ENCODE measurements at places on chromosomes 4 and X.

DNA sequence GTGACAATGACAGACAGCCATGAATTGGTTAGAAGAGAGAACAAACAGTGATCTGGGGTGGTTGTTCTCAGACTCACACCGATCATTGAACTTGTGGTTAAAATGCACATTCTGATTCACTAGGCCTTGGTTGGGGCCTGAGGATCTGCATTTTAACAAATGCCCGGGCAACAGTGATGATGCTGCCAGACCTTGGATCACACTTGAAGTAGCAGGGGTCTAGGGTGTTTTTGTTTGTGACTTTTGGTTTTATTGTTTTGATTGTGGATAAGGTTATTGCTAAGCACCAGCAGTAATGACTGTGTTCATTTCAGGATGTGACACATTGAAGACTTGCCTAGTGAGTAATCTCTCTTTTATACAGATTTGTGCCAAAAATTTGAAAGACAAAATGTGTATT is 36.5 kb downstream of the TXLNG start:
- DNase-seq = peak; percentile 83

- DNase-seq = no peak
These were observed 168.5 kb upstream of the SH3RF1 start for GRCh38 chr4:169439244-169439643.

DNA sequence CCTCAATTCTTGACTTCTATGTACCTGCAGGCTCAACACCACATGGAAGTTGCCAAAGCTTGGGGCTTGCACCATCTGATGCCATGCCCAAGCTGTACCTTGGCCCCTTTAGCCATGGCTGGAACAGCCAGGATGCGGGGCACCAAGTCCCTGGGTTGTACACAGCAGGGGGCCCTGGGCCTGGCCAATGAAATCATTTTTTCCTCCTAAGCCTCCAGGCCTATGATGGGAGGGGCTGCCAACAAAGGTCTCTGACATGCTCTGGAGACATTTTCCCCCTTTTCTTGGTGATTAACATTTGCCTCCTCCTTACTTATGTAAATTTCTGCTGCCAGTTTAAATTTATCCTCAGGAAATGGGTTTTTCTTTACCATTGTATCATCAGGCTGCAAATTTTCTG is 1428.1 kb downstream of the C4orf33 start:
- no peak for DNase-seq

GRCh38 chr4:68494688-68495087 is 47.4 kb downstream of the TMPRSS11E start:
- no peak for DNase-seq

- DNase-seq = no peak
These were observed 1.8 kb downstream of the PNMA5 start for GRCh38 chrX:152992115-152992514.

- DNase-seq = no peak
These were observed 434.9 kb upstream of the GALNTL6 start for GRCh38 chr4:171378323-171378722.

DNA sequence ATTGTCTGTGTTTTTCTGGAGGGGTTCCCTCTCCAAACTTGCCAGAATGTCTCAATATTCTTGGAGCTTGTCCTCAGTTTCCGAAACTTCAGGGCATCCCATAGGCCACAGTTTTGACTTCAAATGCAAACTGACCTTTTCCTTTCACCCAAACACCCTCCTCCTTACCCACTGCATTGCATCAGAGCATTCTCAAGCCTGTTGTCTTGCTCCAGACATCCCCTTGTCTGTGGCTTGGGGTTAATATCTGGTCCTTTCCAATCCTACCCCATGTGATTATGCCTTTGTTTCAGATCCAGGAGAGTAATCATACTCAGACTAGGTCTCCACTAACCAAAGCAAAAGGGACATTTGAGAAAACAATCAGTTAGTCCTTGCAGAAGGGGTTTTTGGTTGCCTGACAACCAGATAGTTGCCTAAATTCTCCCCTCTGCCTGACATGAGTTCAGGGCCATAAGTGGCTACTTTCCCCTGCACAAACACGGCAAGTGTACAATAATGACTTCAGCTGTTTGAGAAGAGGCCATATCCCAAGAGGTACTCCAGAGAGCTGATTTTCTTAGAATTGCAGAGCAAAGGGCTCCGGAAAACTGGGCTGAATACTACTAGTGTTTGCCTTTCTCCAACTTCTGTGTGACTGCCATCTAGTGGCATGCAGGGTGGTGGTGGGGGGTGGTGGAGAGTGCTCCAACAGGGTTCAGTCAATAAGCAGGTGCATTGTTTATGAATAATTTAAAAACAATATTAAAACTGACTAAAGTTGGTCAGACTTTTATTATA is 130.2 kb downstream of the CHRDL1 start:
- peak; percentile 9 for DNase-seq

DNA sequence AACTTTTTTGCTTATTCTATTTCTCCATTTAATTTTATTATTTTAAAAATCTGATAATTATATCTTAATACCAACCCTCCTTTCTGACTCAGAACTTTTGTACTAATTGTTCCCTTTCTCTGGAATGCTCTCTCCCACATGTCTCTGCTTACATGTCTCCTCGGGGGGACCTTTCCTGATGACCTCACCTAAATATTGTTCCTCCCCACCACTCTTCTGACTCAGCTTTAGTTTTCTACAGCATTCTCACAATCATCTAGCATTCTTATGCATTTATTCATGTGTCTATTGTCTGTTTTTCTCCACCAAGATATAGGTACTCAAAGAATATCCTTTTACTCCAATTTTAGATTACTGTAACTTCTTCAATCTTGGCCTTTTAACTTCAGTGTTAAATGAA is 128.7 kb downstream of the MSL3 start:
- DNase-seq = peak; percentile 70

DNA sequence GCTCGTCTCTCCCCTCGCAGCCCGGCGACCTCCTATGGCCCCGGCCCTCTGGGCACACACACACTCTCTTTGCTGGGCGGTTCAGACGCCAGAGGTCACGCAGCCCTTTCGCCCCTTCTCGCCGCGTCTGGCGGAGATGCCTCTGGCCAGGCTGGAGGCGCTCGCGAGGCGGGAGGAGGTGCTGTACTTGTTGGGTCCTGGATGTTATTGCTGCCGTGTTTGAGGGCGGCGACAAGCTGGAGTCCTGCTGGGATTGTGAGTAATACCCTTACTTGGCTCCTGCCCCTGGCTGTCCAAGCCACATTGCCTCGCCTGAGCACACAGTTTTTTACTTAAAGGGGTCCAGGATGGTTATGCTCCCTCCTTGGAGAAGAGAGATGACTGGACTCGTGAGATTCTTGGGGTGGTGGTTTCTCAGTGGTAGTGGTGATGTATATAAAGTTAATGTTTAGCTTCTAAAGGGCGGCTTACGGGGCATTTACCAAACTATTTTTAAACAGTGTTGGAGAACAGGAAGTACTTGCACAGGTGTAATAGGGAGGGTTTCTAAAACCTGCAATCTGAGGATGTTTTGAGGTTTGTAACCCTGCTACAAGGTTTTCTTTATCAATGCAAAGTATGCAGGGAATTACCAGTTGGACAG is 572 bp downstream of the USP53 start:
- peak; percentile 90 for DNase-seq

GRCh38 chrX:22025751-22026150 is 6.4 kb upstream of the PHEX start:
- DNase-seq = no peak

- no peak for DNase-seq
These were observed 127.8 kb downstream of the TSPAN5 start for GRCh38 chr4:98530572-98530971.

DNA sequence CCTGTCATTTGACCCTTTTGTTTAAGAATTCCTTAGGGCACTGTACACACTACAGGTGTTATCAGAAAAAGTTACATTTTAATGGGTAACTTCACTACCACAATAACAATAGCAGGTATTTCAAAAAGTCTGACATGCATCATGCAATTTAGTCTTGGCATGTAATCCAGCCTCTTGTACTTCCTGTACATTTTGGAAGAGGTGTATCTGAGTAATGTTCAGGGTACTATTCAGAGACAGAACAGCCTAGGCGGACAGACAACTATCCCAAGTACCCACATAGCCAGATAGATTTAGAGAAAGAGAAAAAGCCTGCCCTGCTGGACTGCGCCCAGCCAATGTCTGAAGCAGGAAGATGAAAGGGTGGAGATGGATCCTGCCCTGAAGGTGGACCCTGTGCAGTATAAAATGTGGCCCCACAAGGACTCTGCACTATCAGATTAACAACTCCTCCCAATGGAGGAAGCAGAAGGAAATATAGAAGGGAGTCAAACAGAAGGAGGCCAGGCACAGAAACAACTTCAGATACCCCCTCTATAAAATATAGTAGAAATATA is 8.5 kb downstream of the UGT2B7 start:
- no peak for DNase-seq

DNA sequence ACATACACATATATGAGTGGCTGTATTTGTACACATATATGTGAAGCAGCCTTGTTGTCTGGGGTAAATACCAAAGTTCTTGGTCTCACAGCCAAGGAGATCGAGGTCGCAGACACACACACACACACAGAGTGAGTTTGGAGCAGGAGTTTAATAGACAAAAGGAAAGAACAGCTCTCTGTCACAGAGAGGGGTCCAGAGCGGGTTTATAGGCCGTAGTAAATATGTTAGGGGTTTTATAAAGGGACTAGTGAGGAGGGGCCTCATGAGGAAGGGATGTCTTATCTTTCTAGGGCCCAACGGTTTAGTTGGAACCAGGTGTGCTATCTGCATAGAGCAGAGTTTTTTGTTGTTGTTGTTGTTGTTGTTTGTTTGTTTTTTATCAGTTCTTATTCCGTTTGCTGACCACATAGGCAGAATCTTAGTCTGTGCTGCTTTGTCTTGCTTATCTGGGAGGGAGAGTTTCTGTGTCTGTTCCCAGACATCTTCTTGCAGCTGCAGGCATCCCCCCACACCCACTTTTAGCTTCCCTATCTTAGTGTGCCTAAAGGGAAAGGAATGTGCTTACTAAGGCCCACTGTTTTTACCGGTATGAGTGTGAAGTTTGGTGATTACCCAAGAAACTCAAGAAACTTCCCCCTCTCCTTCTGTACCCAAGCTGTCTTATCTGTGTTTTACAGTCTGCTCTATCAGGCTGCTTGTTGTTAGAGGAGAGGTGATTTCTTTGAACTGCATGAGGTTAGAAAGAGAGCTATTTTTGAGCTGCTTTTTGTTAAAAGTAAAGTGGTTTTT is 91.9 kb downstream of the TENT5D start:
- no peak for DNase-seq

DNA sequence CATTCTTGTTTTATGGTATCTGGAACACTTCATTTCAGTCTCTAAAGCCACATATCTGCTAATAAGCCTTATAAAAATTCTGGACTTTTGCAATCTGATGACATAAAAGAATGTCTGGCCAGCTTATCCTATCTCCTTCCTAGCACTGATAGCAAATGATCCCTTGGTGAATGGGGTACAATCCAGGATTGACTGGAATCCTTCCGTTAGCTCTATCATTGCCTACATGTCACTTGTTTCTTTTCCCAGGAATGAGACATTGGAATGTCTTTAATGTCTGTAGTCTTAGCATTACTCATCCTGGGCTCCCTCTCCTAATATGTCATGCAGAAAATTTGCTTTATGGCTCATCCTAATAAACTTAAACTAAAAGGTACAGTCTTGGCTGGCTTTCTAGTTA is 14.8 kb upstream of the PABPC4L start:
- DNase-seq = no peak

GRCh38 chr4:24160358-24160757 is 270.5 kb upstream of the PPARGC1A start:
- DNase-seq = no peak

GRCh38 chr4:106809076-106809475 is 227.0 kb downstream of the DKK2 start:
- DNase-seq = peak; percentile 48

DNA sequence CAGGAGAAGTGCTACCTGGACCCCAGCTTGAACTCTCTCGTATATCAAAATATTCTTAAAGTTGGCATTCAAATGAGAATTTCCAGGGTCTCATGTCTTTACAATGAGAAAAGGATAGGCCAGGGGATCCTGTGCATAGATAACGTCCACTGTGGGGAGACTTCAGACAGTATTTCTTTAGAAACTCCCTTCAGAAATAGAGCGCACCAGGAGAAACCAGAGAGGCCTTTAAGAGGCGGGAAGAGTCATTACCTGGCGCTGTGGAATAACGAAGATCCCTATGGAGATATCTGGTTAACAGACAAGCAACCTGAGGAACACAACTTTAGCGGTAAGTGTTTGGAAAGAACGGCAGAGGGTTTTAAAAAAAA is 600 bp downstream of the RADX start:
- DNase-seq = peak; percentile 26

All from mammary epithelial cell (primary cell).